ENCODE measurements at places on chromosomes 7 and 10.

GRCh38 chr10:73867126-73867807 lies 7.1 kb downstream of the CAMK2G start:
- no peak for DNase-seq

- DNase-seq: no peak
Observed at GRCh38 chr10:91378061-91378460, 32.1 kb upstream of the HECTD2 start.

- DNase-seq: no peak
Observed at GRCh38 chr10:35922876-35923600, 280.9 kb upstream of the FZD8 start.

DNA sequence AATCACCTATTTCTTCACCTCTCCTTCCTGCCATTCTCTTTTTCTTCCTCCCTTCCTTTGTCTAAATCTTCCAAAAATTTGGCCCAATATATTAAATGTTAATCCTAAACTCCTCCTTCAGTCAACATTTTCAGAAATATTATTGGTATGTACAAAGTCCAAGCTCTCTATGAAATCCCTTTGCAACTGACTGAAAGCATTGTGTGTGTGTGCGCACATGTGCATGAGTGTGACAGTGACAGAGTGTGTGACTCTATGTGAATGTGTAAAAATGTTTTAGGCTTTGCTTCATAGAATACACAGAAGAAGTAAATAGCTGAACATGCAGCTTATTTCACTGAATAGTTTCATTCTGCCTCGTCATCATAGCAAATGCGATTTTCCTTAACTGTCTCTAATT lies 7.0 kb downstream of the GPAM start:
- DNase-seq: no peak

All from AG08396 (cell line).